ENCODE measurements at places on chromosomes 1 and 21. TPM values are rescaled to one million over a fixed set of nuclear protein-coding genes. Genes with fewer than 3 reads are reported as not detected.

HTR6 gene
- not detected for total RNA-seq

CATSPERE gene
- 1.4 TPM for total RNA-seq

MCOLN3 gene
- not detected for total RNA-seq

- DNase-seq = no peak
These were observed 127.8 kb upstream of the ADAR start for GRCh38 chr1:154735804-154736168.

DNA sequence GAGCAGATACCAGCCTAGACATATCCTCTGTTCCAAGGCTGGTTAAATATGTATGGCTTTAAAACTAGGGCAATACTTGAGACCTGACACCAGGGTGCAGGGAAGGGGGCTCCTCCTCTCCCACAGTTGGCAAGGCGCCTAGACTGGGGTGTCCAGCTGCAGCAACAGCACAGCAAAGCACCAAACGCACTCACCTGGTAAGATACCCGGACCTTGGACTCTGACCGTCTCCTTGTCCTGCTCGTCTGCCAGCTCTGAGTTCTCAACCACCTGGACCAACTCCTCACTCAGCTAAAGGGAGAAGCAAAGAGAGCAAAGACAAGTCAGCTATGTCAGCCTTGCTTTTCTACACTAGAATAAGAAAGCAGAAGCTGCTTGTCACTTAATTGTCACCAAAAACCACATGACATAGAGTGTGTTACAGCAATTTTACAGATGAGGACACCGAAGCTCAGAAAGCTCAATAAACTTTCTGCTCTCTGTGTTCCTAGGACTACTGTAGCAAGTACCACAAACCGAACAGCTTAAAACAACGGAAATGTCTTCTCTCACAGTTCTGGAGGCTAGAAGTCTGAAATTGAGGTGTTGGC is 4.4 kb downstream of the PACC1 start:
- DNase-seq = no peak

- peak; percentile 60 for DNase-seq
These were observed 114.7 kb upstream of the IRF2BP2 start for GRCh38 chr1:234724516-234725176.

DNA sequence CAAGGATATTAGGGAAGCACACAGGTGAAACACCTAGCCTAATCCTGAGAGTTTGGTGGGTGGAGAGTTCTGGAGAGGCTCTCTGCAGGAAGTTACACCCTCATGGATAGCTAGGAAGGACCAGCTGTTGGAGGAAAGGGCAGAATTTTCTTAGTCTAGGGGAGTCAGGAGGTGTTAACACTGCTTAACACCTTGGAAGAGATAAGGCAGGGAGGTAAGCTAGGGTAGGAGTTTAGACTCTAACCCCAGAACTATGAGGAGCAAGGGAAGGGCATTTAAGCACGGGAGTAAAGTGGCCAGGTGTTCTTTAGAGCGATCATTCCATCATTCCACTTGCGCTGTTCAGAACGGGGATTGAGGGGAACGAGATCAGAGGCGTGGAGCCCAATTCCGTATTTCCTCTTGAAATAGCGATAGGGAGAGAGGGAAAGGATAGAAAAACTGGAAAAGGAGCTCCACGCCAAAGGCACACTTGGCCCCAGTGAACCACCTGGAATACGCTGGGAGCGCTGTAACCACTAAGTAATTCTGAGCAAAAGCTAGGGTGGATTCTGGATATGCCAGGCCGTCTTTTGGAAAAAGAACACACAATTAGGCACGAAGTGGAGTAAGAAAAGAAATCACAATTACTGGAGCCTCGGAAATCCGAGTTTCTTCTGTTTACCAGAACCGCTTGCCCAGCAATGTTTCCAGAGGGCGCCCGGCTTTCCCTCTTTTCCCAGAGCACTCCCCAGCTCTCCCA is 1.5 kb upstream of the GPR137B start:
- no peak for DNase-seq

GRCh38 chr21:23887725-23888306 is 1719.5 kb downstream of the MRPL39 start:
- DNase-seq = peak; percentile 20
